ENCODE measurements at places on chromosomes 1 and 21.

DNA sequence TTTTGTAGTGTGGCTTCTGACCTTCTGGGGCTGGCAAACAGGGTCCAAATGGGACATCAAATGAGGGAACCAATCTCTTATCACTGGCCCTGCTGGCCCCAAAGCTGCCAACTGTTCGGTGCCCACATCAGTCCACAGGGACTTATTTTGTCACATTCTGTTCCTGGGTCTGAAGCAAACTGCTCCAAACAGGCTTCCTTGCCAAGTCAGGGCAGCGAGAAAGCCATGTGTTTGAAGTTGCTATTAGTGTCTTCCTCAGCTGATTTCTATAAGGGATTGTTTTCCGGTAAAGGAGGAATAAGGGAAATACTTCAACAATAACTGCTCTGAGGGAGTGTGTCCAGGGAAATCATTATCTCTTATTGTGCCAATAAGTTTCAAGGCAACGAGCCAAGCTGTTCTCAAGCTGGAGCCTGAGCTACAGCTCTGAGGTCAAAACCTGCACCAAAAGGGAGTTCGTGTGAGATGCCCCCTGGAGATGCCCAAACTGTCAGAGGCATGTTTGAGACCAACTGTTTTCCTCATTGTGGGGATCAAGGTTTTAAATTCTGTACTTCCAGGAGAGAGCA lies 381.4 kb upstream of the PROX1 start:
- no peaks in the 10 kb centered on the region for H3K4me1 ChIP-seq
- DNase-seq: no peak
- H3K27ac ChIP-seq: no peak overlapping the region
- peaks cover 9% of the 10 kb centered on the region for H3K27me3 ChIP-seq
- no peaks in the 10 kb centered on the region for H3K36me3 ChIP-seq

DNA sequence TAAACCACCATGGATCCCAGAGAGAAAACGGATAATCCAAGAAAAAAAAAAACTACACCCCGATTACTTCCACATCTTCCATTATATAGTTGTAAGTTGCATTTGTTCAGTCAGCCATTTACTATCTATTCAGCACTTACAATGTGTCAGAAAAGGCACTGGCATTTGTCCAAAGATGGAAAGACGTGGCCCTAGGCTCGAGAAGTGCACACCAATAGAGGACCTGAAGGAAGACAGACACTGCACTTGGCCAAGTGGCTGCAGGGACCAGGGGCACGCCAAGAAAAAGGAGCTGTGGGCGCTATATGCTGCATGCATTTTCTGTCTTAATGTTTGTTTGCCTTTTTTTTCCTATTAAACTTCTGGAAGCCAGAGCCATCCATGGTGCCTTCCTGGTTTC lies 45.2 kb upstream of the LYST start:
- H3K36me3 ChIP-seq: no peaks in the 10 kb centered on the region
- no peak overlapping the region for H3K4me3 ChIP-seq
- no peaks in the 10 kb centered on the region for H3K4me1 ChIP-seq
- no peak overlapping the region for H3K27ac ChIP-seq
- no peak for DNase-seq

DNA sequence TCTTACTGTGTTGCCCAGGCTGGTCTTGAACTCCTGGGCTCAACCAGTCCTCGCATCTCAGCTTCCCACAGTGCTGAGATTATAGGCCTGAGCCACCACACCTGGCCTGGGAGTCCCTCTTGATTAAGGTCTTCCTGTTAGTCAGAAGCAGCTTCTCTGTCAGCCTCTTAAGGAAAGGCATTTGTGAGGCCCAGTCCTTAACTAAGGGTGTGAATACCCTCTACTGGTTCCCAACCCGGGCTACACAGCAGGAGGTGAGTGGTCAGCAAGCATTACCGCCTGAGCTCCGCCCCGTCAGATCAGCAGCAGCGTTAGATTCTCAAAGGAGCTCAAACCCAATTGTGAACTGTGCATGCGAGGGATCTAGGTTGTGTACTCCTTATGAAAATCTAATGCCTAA lies 117.2 kb downstream of the DYRK1A start:
- peaks cover 58% of the 10 kb centered on the region for H3K36me3 ChIP-seq
- H3K4me1 ChIP-seq: no peaks in the 10 kb centered on the region
- H3K27ac ChIP-seq: no peak overlapping the region
- no peak overlapping the region for H3K4me3 ChIP-seq

GRCh38 chr1:99358770-99359169 lies 94.5 kb downstream of the PLPPR4 start:
- no peak overlapping the region for H3K4me3 ChIP-seq
- no peak for DNase-seq
- H3K36me3 ChIP-seq: no peaks in the 10 kb centered on the region
- no peaks in the 10 kb centered on the region for H3K27me3 ChIP-seq
- H3K4me1 ChIP-seq: no peaks in the 10 kb centered on the region

DNA sequence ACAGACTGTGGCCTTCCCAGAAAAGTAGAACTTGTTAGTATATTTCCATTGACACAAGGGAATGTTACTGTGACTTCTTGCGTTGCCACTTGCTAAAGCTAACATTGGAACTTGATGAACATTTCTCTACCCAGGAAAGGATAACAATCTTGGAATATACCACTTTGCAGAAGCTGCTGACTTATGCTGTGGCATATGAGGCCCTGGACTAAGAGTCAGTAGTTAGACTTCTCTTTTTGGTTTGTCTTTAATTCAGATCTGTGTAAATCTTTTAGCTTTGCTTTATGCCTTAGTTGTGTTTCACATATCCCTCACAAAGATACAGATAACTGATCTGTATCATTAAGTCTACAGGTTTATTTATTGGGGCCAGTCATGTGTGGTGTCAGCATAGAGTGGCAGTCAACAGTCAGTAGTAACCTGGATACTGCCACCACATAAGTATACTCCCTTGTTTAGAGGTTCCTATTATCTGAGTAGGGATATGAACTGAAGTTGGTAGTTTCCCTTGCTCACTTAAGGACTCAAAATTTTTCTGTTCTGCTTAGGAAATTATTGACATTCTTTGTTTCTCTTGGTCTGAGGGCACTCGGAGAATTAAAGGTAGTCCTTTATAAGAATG lies 14.7 kb downstream of the RNF2 start:
- DNase-seq: no peak
- no peaks in the 10 kb centered on the region for H3K36me3 ChIP-seq
- H3K4me3 ChIP-seq: no peak overlapping the region
- no peak overlapping the region for H3K27ac ChIP-seq
- H3K27me3 ChIP-seq: no peaks in the 10 kb centered on the region

DNA sequence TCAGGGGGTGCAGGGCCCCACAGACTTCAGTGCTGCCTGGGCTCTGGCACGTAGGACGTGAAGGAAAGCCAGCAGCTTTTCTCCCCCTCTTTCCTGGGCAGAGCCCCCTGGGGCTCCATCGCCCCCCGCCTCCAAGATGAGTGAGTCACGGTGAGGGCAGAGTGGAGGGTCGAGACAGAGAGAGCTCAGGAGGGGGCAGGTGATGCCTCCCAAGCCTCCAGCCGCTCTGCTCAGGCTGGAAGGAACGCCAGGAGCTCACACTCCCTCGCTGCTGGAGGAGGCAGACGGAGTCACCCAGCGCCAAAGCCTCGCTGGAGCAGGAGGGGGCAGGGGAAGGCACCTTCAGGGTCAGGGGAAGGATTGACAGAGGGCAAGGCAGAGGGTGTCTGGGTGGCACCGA lies 119.5 kb downstream of the CASZ1 start:
- no peak for DNase-seq
- no peaks in the 10 kb centered on the region for H3K36me3 ChIP-seq
- H3K27ac ChIP-seq: no peak overlapping the region
- no peak overlapping the region for H3K4me3 ChIP-seq

- peaks cover 27% of the 10 kb centered on the region for H3K36me3 ChIP-seq
These were observed 16.6 kb downstream of the OBSCN start for GRCh38 chr1:228224198-228225164.

GRCh38 chr21:31987696-31988095 lies 114.9 kb downstream of the HUNK start:
- H3K36me3 ChIP-seq: no peaks in the 10 kb centered on the region
- H3K27me3 ChIP-seq: peaks cover 11% of the 10 kb centered on the region
- no peak overlapping the region for H3K4me3 ChIP-seq
- no peaks in the 10 kb centered on the region for H3K4me1 ChIP-seq
- no peak overlapping the region for H3K27ac ChIP-seq
- no peak for DNase-seq

GRCh38 chr1:90712153-90712856 lies 4.8 kb downstream of the BARHL2 start:
- no peak overlapping the region for H3K4me3 ChIP-seq
- H3K27me3 ChIP-seq: peaks cover 33% of the 10 kb centered on the region
- no peaks in the 10 kb centered on the region for H3K4me1 ChIP-seq
- H3K27ac ChIP-seq: no peak overlapping the region

GRCh38 chr21:31429506-31429905 lies 85.4 kb upstream of the TIAM1 start:
- no peak for DNase-seq
- H3K27ac ChIP-seq: no peak overlapping the region
- no peak overlapping the region for H3K4me3 ChIP-seq
- no peaks in the 10 kb centered on the region for H3K36me3 ChIP-seq
- H3K27me3 ChIP-seq: no peaks in the 10 kb centered on the region

GRCh38 chr1:71850936-71851335 lies 431.4 kb downstream of the NEGR1 start:
- no peaks in the 10 kb centered on the region for H3K36me3 ChIP-seq
- no peak for DNase-seq
- no peaks in the 10 kb centered on the region for H3K4me1 ChIP-seq
- no peak overlapping the region for H3K27ac ChIP-seq
- H3K27me3 ChIP-seq: no peaks in the 10 kb centered on the region
- H3K4me3 ChIP-seq: no peak overlapping the region
